Stimulated activated CD8-positive, alpha-beta memory T cell treated with anti-CD3 and anti-CD28 coated beads, Interleukin-7, amount 100 ng/mL, for 4 hours (primary cell): ENCODE measurements at places on chromosomes 3 and 15.

- no peak for DNase-seq
Observed at GRCh38 chr3:81462921-81463320, 298.5 kb downstream of the GBE1 start.

GRCh38 chr3:58082047-58082446 is 73.8 kb downstream of the FLNB start:
- no peak for DNase-seq

- DNase-seq = no peak
Observed at GRCh38 chr3:65879372-65879771, 159.3 kb downstream of the MAGI1 start.

GRCh38 chr15:27693280-27693679 is 405.8 kb downstream of the OCA2 start:
- DNase-seq = no peak

DNA sequence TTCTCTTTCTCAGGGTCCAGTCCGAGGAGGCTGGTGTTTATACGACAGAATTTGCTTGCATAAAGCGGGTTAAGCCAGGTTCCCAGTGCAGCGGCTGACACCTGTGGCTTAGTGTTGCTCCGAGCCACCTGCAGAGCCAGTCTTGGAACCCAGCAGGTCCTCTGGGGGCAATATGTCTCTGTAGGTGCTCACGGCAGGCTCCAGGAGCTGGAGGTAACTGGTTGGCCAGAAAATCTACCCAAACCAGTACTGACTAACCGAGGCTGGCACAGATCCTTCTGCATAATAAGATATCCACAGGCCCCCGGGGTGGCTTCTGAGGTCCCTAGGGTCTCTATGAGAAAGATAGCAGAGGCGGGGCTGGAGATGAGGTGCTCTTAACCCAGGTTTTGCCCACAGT is 3.2 kb downstream of the MGLL start:
- no peak for DNase-seq

DNA sequence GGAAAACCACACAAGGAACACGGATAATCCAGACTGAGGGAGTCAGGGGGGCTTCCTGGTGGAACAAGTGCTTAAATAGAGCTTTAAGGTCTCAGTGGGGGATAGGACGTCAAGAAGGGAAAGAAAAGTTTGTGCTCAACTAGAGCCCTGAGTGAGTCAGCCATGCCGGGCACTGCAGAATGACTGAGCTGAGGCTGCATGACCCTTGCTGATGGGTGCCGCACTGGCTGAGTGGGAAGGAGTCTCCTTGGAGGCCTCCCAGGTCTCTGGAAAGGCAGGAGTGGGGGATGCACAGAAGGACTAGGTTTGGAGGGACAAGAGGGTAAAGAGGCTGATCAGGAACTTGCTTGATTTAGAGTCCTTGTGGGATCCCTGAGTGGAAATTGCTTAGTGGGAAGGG is 150.3 kb downstream of the RPLP1 start:
- DNase-seq = no peak

- DNase-seq = no peak
Observed at GRCh38 chr3:33729993-33730392, 11.9 kb upstream of the CLASP2 start.

GRCh38 chr15:96088650-96089049 is 241.8 kb upstream of the NR2F2 start:
- DNase-seq = no peak

DNA sequence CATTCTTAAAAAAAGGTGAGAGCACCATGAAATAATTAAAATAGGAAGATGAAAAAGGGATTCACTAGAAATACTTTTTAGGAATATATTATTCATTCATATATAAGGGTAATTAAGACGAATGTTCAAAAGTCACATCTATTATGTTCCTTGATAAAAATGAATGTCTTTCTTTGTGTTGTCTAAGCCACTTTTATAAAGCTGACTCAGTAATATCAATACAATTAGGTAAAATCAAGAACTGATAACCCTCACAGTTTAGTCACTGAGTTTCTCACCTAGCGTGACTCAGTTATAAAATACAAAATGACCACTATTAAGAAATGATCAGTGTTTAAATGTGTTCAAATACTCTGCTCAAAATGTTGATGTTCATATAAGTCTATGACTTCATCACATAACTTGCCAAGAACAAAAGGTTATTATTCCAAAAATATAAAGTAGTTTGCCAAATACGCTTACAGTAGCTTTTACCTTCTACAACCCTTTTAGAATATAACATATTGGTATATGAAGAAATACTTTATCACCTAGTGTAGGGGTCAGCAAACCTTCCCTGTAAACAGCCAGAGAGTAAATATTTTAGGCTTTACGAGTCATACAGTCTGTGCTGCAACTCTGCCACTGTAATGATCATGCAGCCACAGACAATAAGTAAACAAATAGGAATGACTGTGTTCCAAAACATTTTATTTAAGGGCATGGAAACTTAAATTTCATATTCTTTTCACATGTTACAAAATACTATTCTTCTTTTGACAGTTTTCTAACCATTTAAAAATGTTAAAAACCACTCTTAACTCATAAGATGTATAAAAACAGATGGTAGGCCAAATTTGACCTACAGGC is 369.8 kb downstream of the TBC1D5 start:
- DNase-seq = no peak
